Activated gamma-delta T cell treated with anti-CD3 and anti-CD28 coated beads, Interleukin-2, amount 50 U/mL, for 16 hours (primary cell): ENCODE measurements at places on chromosomes 6 and 20.

- no peak for DNase-seq
Observed at GRCh38 chr6:97841763-97842162, 558.7 kb upstream of the MMS22L start.

DNA sequence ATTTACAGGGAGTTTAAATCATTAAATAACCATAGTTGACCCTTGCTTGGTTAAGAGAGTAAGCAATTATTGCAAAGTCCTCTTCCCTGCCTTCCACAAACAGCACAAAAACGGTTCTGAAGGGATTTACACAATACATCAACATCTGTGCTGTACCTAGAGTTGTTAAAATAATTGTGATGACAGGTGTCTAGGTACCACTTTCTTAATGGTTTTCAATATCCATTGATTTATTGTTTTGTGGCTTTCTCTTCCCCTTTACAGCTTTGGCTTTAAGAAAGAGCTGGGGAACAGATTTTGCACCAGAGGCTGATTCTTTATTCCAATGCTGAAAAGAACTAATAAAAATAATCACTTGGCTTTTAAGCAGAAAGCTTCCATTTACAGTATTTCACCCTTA lies 598 bp upstream of the SOX4 start:
- DNase-seq: no peak

DNA sequence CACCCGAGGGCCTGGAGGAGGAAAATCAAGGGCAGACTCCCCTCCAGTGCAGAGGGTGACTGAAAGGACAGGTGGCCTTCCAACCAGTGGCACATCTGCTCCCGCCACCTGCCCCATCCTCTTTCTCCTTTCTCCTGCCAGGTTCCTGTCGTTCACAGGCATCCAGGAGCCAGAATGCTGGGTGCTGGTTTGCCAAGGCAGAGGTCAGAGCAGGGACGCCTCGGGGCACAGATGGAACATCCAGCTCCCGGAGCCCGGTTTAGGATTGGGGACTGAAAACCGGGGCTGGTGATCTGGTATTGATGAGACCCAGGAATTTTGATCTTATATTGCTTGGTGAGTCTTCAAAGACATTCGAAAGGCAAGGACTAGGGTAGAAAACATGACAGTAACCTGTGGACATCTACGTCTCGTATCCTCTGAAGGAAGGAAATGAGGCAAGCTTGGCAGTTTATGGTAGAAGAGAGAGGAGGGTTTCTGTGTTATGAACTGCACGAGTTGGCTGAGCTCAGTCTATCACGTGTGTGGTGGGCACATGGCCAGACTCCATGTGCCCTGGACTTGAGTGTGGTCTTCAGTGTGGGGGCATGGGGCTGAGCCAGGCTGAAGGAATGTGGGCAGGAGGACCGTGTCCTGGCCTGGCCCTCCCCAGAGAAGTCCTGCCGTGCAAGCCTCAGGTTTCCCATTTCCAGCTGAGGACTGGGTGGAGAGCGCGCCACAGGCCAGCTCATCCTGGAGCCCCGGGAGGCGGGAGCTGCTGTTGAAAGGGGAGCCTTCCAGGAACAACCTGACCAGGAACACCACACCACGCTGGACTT lies 74.2 kb downstream of the IRF4 start:
- no peak for DNase-seq

DNA sequence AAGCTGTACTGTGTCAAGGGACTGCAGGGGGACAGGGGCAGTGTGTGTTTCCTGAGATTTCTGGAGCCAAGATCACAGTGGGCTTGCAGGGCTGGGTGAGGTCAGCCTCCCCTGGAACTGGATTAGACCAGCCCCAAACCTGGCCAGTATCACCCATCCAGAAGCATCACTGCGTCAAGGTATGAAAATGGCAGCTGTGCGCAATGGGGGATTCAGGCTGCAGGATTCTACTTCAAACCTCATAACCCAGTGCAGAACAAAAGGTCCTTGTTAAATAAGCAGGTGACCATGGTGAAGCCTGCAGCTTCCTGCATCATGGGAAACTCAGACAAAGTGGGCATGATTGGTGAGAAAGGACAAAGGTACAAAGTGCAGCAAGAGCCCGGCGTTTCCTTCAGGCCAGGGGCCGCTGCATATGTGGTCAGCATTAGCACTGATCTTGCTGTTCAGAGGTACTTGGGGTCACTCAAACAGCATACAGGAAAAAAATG lies 33.4 kb downstream of the TRAF3IP2 start:
- DNase-seq: no peak

DNA sequence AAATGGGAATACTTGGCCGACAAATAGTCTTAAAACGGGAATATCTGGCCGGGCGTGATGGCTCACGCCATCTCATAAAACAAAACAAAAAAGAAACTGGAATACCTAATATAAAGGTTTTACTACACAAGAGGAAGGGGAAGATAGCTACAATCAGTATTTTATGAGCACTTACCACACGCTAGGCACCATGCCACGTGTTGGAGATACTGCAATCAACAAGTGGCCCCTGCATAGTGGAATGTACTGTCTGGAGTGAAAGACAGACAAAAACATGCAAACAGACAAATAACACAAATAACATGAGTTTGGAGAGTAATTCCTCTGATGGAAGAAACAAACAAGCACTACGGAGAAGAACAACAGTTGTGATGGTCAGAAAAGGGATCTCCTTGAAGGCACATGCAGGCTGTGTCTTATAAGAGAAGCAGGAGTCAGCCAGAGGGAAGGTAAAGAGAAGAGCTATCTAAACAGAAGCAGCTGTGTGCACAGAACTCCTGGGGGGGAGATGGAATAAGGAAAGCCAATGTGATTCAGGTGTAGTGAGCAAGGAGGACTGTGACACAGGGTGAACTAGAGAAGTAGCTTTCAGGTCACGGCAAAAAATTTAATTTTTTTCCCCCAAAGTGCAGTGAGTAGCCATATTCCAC lies 39.1 kb upstream of the AKIRIN2 start:
- DNase-seq: no peak

DNA sequence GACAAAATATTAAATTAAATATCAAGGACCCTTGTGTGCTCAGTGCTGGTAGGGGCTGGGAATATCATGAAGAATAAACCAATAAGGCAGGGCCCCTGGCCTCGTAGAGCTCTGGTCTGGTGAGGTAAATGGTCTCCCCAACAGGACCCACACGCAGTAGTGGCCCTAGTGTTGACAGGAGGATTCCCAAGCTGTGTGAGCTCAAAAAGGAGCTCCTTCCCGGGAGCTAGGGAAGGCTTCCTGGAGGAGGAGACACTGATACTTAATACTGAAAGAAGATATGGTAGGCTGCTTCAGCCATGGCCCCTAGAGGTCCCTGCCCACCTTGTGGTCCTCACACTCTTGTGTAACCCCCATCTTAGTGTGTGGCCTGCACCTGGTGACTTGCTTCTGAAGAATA lies 209.1 kb downstream of the NFATC2 start:
- no peak for DNase-seq

GRCh38 chr20:18702736-18703135 lies 110.8 kb upstream of the SCP2D1 start:
- DNase-seq: no peak

DNA sequence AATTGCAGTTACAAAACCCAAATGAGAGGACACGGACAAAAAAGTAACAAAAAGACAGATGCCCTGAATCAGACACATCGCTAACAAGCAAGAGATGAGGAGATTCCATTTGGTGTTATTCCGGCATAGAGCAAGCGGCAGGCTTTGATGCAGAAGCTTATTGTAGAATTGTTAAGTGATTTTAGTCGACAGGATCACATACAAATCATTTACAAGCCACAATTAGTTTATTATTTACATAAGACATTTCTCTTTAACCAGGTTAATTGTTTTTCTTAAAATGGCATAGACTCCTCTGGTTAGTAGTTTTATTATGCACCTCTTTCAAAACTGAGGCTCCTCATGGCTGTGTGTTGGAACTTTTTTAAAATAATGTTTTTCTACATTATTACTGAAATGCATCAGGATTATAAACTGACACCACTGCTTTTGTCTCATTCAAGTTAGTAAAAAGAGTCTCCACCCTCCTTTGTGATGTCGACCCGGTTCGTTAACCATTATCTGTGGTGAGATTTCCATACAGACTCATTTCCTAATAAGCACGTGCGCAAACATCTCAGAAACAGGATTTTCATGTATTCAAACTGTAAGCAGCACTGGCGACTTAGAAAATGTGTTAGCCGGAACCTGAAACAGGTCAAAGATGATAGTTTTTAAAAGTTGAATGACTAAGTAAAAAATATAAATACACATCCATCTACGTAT lies 119.8 kb downstream of the COL12A1 start:
- no peak for DNase-seq
